Germinal center (tissue), 1 donor: ENCODE measurements at places on chromosomes 7 and 10.

GRCh38 chr10:117928741-117929140 is 118.0 kb downstream of the RAB11FIP2 start:
- no peak for DNase-seq

GRCh38 chr10:62183442-62183841 is 85.2 kb downstream of the RTKN2 start:
- no peak for DNase-seq

- no peak for DNase-seq
Observed at GRCh38 chr10:35435824-35436223, 99.5 kb downstream of the CCNY start.

- no peak for DNase-seq
Observed at GRCh38 chr7:79420464-79420863, 33.0 kb downstream of the MAGI2 start.

GRCh38 chr7:149279111-149279743 is 17.2 kb downstream of the ZNF783 start:
- no peak for DNase-seq

DNA sequence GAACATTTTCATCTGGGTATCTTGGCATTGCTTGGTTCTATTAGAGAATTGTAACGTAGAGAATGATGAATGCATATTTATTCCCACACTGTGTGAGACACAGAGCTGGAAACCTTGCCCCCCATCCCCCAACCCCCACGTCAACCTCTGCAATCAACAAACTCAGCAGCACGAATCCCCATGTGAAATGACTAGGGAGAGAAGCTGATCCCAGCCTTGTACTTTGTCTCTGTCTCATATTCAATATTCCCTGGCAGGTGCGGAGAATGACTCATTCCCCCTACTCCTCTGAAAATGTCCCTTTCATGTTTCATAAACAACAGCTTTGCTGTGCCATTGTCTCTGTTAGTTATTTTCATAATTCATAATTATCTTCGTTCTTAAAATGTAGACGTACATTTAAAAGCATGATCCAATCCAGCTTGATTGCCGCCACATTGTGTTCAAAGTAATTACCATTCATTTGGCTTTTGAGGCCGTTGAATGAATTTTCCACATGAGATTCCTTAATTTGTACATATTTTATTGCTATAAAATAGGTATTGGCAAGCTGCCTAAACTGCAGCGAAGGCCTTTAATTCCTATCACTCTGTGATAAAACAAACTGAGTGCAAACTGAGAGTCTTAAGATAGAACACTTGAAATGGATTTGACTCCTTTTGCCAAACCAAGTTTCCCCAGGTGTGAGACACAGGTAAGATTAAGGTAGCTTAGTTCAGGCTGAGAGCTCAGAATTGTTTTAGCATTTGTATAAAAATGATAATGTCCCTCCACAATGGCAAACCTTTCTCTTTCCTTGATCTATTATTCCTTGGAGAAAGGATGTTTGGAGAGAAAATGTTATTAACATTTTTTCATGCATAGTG is 920.2 kb downstream of the TYW1 start:
- no peak for DNase-seq

GRCh38 chr7:31133497-31133896 is 81.4 kb downstream of the ADCYAP1R1 start:
- DNase-seq: no peak

DNA sequence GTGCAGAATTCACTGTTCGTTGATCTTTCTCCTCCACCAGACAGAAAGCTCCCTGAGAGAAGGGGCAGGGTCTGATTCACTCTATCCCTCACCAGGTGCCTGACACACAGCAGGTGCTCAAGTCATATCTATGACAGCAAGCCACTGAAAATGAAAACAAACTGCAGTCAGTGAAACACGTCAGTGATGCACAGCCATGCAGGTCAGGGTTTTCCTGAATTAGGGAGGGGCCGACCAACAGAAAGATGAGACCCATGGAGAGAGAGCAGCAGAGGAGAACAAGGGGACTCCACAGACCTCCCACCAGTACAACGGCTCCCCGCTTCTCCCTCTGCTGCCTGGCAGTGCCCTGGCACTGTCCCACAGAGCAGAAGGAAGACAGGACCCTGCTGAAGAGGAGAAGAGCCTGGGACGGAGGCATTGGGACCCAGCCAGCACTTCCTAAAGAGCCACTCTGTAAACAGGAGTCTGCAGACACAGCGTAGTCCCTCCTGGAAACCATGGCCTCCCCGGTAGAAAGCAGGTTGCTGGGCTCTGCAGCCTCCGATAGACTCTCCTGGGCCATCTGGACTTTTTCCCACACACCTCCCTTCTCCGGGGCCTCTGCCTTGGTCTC is 50.3 kb downstream of the FAM53B start:
- no peak for DNase-seq

GRCh38 chr7:43439631-43440401 is 143.1 kb upstream of the STK17A start:
- DNase-seq: peak; percentile 73

DNA sequence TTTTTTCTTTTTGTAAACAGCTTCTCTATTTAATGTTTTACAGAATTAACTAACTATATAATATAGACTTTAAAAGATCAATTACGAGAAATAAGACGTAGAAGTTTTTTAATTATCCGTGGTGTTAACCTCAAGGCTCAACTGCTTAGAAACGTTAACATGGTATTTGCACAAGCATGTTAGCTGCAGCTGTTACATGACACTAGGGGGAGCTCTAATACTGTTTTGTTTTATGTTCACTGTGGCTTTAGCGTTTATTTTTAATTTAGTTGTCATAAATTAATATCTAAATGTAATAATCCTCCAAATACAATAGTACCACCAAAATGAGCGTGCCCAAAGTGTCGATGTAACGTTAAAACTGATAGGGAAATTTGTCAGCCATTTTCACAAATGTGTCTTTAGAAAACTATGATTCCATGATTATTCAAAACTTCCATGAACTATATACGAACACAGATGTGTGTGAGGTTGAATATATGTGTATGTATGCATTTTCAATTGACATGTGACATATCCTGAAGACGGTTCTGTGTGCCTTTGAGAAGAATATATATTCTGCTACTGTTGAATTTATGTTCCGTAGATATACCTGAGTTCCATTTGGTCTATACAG is 828.8 kb upstream of the MBL2 start:
- DNase-seq: no peak

- DNase-seq: peak; percentile 14
Observed at GRCh38 chr10:90592638-90593302, 265.1 kb downstream of the HTR7 start.

DNA sequence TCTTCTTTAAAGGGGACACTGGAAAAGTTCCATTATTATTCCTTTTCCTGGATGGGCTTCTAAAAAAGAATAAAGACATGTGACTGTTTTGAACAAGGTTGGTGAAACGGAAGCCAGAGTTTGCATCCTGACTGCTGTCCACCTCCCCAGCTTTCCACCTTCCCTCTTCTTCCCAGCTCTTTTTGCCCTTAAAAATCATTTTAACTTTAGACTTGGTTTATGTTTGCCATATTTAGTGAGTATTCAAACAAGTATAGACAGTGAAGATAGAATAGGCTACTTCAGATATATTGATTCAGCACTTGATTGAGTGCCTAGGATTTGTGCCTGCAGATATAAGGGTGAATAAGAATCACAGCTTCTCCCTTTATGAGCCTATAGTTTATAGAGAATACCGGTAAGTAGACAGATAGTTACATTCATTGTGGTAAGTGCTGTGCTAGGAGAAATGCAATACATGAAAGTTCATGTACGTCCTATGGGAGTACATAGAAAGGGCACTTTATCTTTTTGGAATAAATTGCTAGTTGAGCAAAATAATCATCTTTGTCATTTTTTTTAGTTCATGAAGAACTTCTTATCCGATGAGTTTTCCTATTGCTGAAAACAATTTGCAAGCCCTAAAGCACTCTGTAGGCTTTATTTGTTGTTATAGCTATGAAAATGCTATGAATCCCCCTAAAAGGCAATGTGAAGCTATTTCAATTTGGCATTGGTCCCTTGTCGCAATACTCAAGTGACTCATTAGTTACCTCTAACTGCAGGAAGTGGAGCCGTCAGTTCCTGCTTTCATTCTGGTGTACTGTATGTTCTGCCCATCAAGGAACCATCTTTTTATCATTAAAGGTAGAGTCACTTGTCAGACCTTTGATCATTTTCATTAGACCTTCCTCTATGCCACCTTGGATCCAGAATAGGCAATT is 57.2 kb upstream of the STRIP2 start:
- no peak for DNase-seq

- no peak for DNase-seq
Observed at GRCh38 chr7:14761510-14762296, 140.8 kb downstream of the DGKB start.

DNA sequence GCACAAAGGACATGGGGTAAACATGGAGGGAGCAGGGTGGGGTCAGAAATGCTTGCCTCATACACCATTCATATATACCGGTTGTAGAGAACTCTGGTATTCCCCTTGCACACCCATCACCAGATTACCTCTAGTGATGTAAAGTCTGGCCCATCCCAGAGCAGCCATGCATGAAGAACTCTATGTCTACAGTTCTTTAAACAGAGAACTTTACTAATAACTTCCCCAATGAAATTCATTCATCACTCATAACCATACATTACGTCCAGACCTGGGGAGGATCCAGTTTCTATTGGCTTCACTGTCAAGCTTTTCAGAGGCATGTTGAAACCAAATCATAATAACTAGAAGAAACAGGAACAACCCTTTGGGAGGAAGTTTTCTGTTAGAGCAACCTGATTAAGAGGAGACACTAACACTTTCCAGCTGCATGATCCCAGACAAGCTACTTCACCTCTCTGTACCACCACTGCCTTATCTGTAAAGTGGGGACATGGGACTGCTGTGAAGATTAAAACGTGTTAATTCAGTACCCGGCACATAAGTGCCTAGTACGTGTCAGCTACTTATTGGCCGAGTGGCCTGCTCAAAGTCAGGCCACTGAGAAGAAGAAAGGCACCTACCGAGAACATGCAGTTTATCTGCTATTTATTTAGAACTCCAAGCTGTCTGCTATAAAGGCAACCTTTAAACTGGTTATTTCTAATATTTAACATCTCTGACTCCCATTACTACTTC is 59.7 kb downstream of the IGF2BP3 start:
- peak; percentile 54 for DNase-seq

DNA sequence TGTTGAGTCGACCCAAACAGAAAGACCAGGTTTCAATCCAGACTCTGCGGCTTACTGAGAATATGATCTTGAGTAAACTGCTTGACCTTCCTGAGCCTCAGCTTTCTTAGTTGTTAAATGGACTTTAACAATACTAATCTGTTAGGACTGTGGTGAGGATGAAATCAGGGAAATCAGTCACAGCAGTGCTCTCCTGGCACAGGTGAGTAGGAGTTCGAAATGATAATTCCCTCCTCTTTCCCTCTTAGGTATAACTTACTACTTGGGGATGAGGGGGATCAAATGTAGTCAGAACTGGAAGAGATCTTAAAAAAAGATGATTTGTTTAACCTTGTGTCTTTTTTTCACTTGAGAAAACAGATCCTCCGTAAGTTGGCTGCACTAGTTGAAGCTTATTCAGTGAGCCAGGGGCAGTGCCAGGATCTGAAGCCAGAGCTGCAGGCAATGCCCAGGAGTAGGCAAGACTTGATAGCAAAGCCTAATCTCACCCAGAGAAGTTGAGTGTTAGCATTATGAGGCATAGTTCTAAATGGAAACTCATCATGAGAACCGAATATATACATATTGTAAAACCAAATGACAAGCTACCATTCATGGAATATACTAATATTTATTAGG is 1.8 kb upstream of the MAGI2 start:
- DNase-seq: no peak

DNA sequence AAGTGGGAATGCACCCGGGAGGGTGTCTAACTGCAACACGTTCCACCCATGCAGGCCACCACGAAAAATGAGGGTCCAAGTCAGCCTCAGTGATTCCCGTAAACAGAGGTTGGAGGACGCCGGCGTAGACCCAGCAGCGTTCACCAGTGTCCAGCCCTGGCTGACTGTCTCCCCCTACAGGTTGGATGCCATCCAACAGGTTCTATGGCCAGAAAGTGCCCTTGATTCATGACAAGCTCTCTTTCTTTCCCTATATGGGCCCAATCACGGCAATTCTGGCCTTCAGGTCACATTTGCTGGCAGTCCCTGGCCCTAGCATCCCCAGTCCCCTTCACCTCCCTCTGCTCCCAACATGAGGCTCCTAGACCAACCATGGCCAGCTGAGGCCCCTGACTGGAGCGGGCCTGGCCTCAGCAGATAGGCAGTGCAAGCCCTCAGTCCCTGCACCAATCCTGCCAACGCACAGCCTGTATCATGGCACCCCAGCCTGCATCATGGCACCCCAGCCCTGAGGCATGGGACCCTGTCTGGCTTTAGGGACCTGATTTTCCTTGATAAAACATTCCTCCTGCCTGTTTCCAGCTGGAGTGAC is 227.4 kb downstream of the GRID1 start:
- DNase-seq: peak; percentile 53

- no peak for DNase-seq
Observed at GRCh38 chr10:22823109-22823508, 104.7 kb upstream of the ARMC3 start.

- no peak for DNase-seq
Observed at GRCh38 chr7:4725850-4726450, 43.9 kb downstream of the FOXK1 start.

GRCh38 chr7:75758491-75758890 is 13.5 kb downstream of the CCL26 start:
- DNase-seq: no peak

DNA sequence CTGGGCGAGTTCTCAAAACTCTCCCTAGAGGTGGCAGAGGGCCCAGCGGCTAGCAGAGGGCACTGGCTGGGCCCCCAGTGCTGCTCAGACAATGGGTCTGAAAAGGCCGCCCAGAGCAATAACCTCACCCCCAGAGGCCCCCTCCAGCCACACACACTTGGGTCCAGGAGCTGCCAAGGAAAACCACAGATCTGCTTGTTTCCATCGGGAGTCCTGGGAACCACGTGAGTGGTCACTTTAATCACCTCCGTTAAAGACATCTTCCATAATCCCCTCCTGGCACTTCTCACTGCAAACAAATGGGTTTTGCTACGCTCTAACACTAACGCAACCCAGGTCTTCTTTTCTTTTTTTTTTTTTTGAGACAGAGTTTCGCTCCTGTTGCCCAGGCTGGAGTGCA is 30.0 kb downstream of the NUDT1 start:
- no peak for DNase-seq

- DNase-seq: no peak
Observed at GRCh38 chr7:36013246-36014014, 139.6 kb upstream of the EEPD1 start.
